ENCODE measurements at places on chromosomes 6 and 20. TPM values are rescaled to one million over a fixed set of nuclear protein-coding genes. Genes with fewer than 3 reads are reported as not detected.

- peaks cover 9% of the 10 kb centered on the region for H3K36me3 ChIP-seq
- H3K4me1 ChIP-seq: peaks cover 12% of the 10 kb centered on the region
- peak overlapping the region; percentile 78 for H3K27ac ChIP-seq
- H3K27me3 ChIP-seq: no peaks in the 10 kb centered on the region
Observed at GRCh38 chr6:41051873-41052272, 1.1 kb upstream of the APOBEC2 start.

DNA sequence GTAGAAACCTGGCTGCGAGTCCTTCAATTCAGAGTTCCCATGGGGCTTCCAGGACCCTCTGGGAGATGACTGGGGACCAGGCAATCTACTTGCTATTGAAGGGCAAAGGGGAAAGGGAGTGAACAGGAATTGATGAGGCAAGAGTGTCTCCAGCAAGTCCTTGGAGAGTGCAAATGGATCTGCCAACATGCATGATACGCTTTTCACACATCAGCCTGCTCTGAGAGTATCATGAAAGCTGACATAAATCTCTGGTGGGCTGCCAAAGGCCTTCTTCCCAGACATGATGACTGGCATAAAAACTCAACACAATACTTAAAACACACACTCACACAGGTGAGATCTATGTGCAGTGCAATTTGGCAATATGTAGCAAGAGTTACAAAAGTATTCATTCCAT lies 759.1 kb downstream of the PTPRT start:
- no peaks in the 10 kb centered on the region for H3K27me3 ChIP-seq
- H3K36me3 ChIP-seq: no peaks in the 10 kb centered on the region
- DNase-seq: no peak

GRCh38 chr20:16170406-16170971 lies 402.8 kb downstream of the KIF16B start:
- no peaks in the 10 kb centered on the region for H3K4me1 ChIP-seq
- no peak overlapping the region for H3K4me3 ChIP-seq
- no peaks in the 10 kb centered on the region for H3K27me3 ChIP-seq

DNA sequence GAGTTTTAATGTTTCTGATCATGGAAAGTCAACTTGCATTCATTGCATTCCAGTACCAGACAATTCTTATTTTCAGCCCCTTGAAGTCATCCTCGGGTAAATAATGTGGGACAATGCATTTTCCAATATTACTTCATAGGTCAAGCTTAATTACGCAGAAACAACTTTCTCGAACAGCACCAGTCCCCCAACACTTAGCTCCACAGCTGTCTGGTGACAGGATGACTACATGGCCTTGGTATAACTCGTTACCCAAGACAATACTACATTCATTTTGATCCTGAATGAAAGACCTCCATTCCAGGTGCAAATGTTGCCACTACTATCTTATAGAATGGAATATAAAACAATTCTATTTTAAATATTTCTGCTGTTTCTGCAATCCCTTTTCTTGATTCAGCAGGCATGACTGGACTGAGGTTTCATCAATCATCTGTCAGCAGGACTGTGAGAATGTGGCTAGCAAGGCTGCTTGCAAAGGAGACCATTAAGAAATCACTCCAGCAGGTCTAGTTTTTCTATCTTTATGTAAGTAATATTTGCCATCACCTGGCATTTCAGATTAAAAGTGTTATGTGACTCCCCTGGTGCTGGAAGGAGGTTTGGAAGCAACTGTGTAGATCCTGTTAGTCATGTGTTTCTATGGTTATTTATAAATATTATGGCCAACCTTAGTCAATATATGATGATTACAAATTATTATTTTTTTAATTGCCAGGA lies 147.9 kb downstream of the HAO1 start:
- H3K36me3 ChIP-seq: no peaks in the 10 kb centered on the region
- no peaks in the 10 kb centered on the region for H3K27me3 ChIP-seq
- H3K4me1 ChIP-seq: no peaks in the 10 kb centered on the region

GRCh38 chr20:37529214-37529967 lies 1.7 kb upstream of the BLCAP start:
- H3K27me3 ChIP-seq: peaks cover 5% of the 10 kb centered on the region
- H3K4me1 ChIP-seq: peaks cover 39% of the 10 kb centered on the region
- no peak for DNase-seq
- H3K27ac ChIP-seq: peak overlapping the region; percentile 20
- H3K4me3 ChIP-seq: peak overlapping the region; percentile 89

DNA sequence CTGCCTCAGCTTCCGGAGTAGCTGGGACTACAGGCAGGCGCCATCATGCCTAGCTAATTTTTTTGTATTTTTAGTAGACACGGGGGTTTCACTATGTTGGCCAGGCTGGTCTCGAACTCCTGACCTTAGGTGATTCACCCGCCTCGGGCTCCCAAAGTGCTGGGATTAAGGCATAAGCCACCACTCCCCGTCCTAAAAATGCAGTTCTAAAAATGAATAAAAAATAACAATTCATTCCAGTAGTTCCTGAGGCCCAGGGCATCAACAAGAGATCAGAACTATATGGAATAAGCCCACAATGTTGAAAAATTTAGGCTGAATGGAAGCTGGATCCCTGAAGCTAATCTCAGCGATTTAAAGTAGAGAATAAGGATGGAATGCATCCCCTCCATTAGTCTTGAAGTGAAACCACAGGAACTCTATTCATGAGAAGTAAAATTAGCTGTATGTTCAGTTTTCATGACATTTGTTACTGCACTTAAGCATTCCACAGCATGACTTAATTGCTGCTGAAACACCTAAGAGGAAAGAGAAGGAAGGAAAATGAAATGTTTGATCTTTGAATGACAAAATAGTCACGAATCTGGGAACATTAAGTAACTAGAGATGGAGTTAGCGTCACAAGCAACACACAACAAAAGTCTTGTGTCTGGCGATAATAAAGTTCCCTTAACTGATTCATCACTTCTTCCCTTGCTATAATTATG lies 80.4 kb upstream of the RIPOR2 start:
- peaks cover 43% of the 10 kb centered on the region for H3K4me1 ChIP-seq
- no peaks in the 10 kb centered on the region for H3K27me3 ChIP-seq
- H3K36me3 ChIP-seq: no peaks in the 10 kb centered on the region
- no peak for DNase-seq
- H3K27ac ChIP-seq: no peak overlapping the region

- peak overlapping the region; percentile 43 for H3K4me3 ChIP-seq
- H3K4me1 ChIP-seq: peaks cover 39% of the 10 kb centered on the region
- H3K27ac ChIP-seq: peak overlapping the region; percentile 78
- peaks cover 10% of the 10 kb centered on the region for H3K36me3 ChIP-seq
- peak; percentile 13 for DNase-seq
Observed at GRCh38 chr6:22025468-22026163, 271.2 kb downstream of the PRL start.

GINS1 gene
- total RNA-seq: 33.5 TPM

GRCh38 chr6:158799051-158799792 lies 19.9 kb downstream of the EZR start:
- peak overlapping the region; percentile 56 for H3K27ac ChIP-seq
- peaks cover 56% of the 10 kb centered on the region for H3K36me3 ChIP-seq
- peaks cover 70% of the 10 kb centered on the region for H3K4me1 ChIP-seq
- no peaks in the 10 kb centered on the region for H3K27me3 ChIP-seq
- no peak for DNase-seq
- H3K4me3 ChIP-seq: no peak overlapping the region

TPD52L2 gene
- 66.7 TPM for total RNA-seq

FAM162B gene
- total RNA-seq: not detected

FRK gene
- total RNA-seq: 0.05 TPM

RAET1G gene
- not detected for total RNA-seq

DNA sequence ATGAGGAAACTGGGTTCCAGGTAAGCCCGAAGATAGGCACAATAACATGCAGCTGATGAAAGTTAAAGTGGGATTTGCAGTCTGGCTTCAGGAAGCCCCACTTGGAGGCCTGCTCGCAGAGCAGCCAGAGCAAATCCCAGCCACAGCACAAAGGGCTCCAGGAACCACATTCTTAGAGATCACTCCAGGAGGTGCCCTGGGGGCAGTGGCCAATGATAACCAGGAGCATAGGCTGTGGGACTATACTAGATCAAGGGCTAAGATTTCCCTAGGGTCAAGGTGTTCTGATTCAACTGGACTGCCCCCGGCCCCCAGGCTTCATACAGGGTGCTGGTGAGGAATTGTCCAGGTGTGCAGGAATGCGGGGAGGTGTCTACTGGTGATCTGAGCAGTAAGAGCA lies 133.9 kb upstream of the PTPRT start:
- no peaks in the 10 kb centered on the region for H3K4me1 ChIP-seq
- no peak overlapping the region for H3K4me3 ChIP-seq
- H3K36me3 ChIP-seq: no peaks in the 10 kb centered on the region

POLR1H gene
- total RNA-seq: 76.0 TPM

DNA sequence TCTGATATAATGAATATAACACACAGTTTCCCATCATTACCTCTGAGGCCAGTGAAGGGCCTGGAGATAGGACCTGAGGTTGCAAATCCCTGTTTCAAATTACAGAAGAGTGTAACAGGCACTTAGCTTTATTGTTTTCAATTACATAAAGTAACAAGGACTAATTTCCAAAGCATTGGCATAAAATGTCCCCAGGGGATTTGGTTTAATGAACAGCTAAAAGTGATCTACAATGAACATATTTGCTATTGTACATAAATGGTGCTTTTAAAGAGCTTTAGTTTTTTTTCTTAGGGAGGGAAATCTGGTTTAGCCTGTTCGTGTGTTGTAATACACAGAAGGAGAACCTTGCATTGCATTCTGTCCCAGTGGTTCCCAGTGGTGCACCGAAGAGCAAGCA lies 54.4 kb downstream of the HMGN3 start:
- no peaks in the 10 kb centered on the region for H3K36me3 ChIP-seq
- H3K4me3 ChIP-seq: no peak overlapping the region
- H3K4me1 ChIP-seq: no peaks in the 10 kb centered on the region
- no peak for DNase-seq
- H3K27ac ChIP-seq: no peak overlapping the region
- H3K27me3 ChIP-seq: peaks cover 5% of the 10 kb centered on the region

BTN1A1 gene
- not detected for total RNA-seq

GRCh38 chr6:215335-216034 lies 76.8 kb upstream of the DUSP22 start:
- peaks cover 2% of the 10 kb centered on the region for H3K27me3 ChIP-seq
- H3K4me3 ChIP-seq: no peak overlapping the region
- H3K27ac ChIP-seq: peak overlapping the region; percentile 8
- peaks cover 40% of the 10 kb centered on the region for H3K4me1 ChIP-seq
- peak; percentile 32 for DNase-seq

DNA sequence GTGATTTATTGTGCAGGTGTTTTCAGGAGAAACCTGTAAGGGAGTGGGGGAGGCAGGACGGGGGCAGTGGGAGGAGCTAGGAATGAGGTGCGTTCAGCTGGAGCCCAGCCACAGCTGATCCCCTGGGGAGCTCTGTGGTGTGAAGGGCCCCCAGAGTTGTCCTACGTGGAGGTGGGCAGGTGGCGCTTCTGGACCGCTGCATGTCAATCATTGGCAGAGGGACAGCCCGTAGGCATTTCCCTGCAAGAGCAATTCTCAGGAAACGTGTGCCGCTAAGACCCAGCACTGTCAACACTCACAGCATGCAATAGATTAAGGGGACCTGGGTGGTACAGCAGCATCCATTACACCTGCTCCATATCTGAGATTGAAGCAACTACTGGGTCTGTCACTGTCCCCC lies 88.0 kb downstream of the PRND start:
- H3K4me3 ChIP-seq: no peak overlapping the region
- H3K36me3 ChIP-seq: peaks cover 38% of the 10 kb centered on the region
- H3K4me1 ChIP-seq: peaks cover 56% of the 10 kb centered on the region
- no peaks in the 10 kb centered on the region for H3K27me3 ChIP-seq
- no peak overlapping the region for H3K27ac ChIP-seq
- DNase-seq: no peak

DNA sequence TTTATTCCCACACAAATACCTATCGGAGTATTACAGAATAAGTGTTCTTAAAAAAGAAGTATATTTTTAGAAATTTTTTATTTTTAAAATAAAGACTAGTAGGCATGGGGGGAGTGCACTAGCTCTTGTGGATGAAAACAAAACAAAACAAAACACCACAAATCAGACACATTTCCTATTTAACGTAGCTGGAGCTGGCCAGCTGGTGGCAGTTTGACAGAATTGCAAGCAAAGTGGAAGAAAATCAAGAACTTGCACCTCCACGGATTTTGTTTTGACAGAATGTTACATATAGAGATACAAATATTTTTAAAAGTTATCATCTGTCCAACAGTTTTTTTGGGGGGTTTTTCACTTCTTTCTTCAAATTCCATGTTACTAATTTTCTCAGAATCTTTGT lies 63.6 kb upstream of the SNRPB2 start:
- H3K27ac ChIP-seq: no peak overlapping the region
- no peaks in the 10 kb centered on the region for H3K4me1 ChIP-seq
- no peaks in the 10 kb centered on the region for H3K36me3 ChIP-seq
- no peak overlapping the region for H3K4me3 ChIP-seq
- DNase-seq: no peak

MOXD1 gene
- total RNA-seq: not detected

DNA sequence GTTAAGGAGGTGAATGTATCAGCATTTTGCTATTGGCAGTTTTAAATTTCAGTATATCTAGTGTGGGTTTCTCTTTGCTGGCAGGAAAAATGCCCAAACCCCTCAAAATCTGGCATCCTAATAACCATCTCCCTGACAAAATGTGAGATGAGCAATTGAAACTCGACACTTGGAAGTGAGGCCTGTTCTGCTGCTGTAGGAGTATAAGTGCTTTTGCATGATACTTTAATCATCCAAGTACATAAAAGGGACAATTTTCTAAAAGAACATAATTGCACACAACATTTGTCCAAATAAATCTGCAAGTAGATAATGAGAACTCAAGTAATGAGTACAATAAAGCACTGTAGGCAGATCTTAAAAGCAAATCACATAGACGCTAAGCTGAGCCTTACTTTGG lies 36.5 kb downstream of the LAMP5 start:
- H3K4me1 ChIP-seq: no peaks in the 10 kb centered on the region
- no peak for DNase-seq
- H3K36me3 ChIP-seq: no peaks in the 10 kb centered on the region
- H3K4me3 ChIP-seq: no peak overlapping the region
- no peak overlapping the region for H3K27ac ChIP-seq

- H3K4me3 ChIP-seq: peak overlapping the region; percentile 79
- H3K36me3 ChIP-seq: no peaks in the 10 kb centered on the region
- peak overlapping the region; percentile 77 for H3K27ac ChIP-seq
Observed at GRCh38 chr6:167350275-167350696, 25.4 kb downstream of the TTLL2 start.

- peak overlapping the region; percentile 65 for H3K4me3 ChIP-seq
- no peaks in the 10 kb centered on the region for H3K36me3 ChIP-seq
- H3K4me1 ChIP-seq: peaks cover 6% of the 10 kb centered on the region
Observed at GRCh38 chr20:63032861-63033793, 26.4 kb upstream of the BHLHE23 start.
